Left ventricle myocardium superior (tissue), 1 donor: ENCODE measurements at places on chromosomes 2 and 18. TPM values are rescaled to one million over a fixed set of nuclear protein-coding genes. Genes with fewer than 3 reads are reported as not detected.

GRCh38 chr18:8008033-8008432 lies 440.9 kb downstream of the PTPRM start:
- no peak for DNase-seq

The GPR35 gene
- total RNA-seq: 2.1 TPM

- peak; percentile 78 for DNase-seq
Measured at GRCh38 chr2:216535454-216535995, 36.9 kb downstream of the RPL37A start.

The RIT2 gene
- not detected for total RNA-seq

DNA sequence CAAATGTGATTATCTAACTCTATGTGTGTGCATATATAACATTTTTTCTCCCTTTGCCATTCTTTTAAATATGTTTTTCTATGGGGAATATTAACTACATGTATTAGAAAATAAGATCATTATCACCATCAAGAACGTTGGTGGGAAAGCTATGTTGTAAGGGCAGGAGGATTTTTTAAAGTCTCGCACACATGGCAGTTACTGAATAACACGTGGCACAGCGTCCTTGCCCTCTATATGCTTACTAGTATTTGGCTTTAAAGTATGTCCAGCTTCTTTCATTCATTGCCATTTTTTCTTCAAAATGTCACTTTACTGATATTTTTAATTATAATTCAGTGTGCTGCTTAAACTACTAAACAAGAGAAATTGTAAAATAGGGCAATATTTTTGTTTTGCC lies 944.3 kb downstream of the SOCS6 start:
- no peak for DNase-seq

The LYPD6B gene
- not detected for total RNA-seq

The TOGARAM2 gene
- 43.9 TPM for total RNA-seq
